B cell (primary cell): ENCODE measurements at places on chromosomes 2 and 18. TPM values are rescaled to one million over a fixed set of nuclear protein-coding genes. Genes with fewer than 3 reads are reported as not detected.
A peak's percentile ranks its signal among the peaks of the same experiment; 100 is the strongest.

The LYPD6 gene
- not detected in 2 replicates for total RNA-seq

The SLC4A5 gene
- 9.7 and 12.3 TPM in 2 replicates for total RNA-seq

The NOSTRIN gene
- not detected in 2 replicates for total RNA-seq

The MAP3K19 gene
- total RNA-seq: not detected in 2 replicates

The CRYBA2 gene
- not detected in 2 replicates for total RNA-seq

The HNRNPA3 gene
- total RNA-seq: 197 and 200 TPM in 2 replicates

The CTAGE1 gene
- total RNA-seq: not detected in 2 replicates

The CYP1B1 gene
- 0.89 and 1.2 TPM in 2 replicates for total RNA-seq

The TANC1 gene
- total RNA-seq: 0.07 TPM in 1 of 2 replicates, not detected in the other

The TUBB8B gene
- total RNA-seq: 0.49 and 0.95 TPM in 2 replicates

The NAGK gene
- 210 and 221 TPM in 2 replicates for total RNA-seq

- H3K4me1 ChIP-seq: peaks cover 10% of the 10 kb centered on the region
- DNase-seq: no peak
- H3K4me3 ChIP-seq: no peak overlapping the region
- H3K36me3 ChIP-seq: peaks cover 16% of the 10 kb centered on the region
- no peaks in the 10 kb centered on the region for H3K27me3 ChIP-seq
These were observed 5.5 kb downstream of the WDR75 start for GRCh38 chr2:189446780-189447179.

DNA sequence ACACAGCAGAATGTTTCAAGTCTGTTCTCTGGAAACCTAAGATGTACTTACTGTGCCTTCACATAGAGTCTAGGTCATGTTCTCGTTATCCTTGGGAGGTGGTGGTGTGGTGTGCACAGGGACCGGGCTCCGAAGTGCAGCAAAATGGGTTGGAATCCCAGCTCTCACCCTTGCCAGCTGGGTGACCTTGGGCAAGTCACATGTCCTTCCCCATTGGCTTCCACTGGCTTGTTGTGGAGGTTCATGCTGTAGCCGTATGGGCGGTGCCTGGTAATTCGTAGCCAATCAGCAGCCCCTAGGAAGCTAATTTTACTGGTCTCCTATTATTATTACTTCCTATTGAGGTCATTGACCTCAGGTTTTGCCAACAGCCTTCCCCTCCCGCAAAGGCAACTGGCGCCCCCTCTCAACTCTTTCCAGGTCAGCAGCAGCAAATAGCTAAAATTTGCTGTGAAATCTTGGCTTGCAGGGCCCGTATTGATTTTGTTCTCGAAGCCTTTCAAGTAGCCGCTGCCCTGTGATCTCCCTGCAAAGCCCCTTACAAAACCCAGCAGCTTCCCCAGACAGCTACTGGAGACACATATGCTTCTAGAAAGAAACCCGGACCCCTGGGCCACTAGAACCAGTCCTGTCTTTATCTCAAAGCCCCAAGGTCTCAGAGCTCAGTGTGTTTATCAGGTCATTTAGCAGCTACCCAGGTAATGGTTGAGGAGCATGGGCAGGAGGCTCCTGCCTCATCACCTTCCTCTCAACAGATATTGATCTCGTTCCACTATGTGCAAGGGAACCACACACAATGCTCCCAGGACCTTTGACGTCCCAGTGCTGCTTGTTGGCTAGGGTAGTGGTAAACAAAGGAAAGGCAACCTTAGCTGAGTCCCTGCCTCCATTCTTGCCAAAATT is 66.5 kb upstream of the SLC1A4 start:
- no peak overlapping the region for H3K27ac ChIP-seq
- H3K4me3 ChIP-seq: no peak overlapping the region
- no peak for DNase-seq
- peaks cover 12% of the 10 kb centered on the region for H3K36me3 ChIP-seq
- H3K4me1 ChIP-seq: peaks cover 58% of the 10 kb centered on the region
- no peaks in the 10 kb centered on the region for H3K27me3 ChIP-seq

- H3K27ac ChIP-seq: no peak overlapping the region
- H3K4me3 ChIP-seq: no peak overlapping the region
- H3K36me3 ChIP-seq: no peaks in the 10 kb centered on the region
- DNase-seq: no peak
These were observed 22.0 kb upstream of the INHBB start for GRCh38 chr2:120323807-120324399.

DNA sequence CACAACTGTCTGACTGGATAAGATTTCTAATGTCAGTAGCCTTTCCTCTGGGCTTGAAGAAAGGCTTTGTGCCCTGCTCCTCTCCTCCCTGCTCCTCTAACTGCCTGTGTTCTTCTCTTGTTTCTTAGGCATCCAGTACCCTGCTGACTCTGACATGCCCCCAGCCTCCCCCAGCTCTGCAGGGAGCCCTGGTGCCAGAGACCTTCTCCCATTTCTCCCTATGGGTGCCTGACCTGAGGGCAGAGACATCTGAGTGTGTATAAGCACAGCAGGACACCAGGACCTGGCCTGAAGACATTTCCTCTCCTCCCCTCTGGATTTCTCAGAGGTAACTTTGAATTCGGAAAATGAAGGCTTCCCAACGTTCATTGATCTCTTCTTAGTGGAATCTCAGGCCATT is 23.6 kb downstream of the RNF144A start:
- peaks cover 2% of the 10 kb centered on the region for H3K36me3 ChIP-seq
- H3K27ac ChIP-seq: no peak overlapping the region

- no peaks in the 10 kb centered on the region for H3K4me1 ChIP-seq
- H3K4me3 ChIP-seq: no peak overlapping the region
- H3K36me3 ChIP-seq: no peaks in the 10 kb centered on the region
- DNase-seq: no peak
- no peak overlapping the region for H3K27ac ChIP-seq
- no peaks in the 10 kb centered on the region for H3K27me3 ChIP-seq
These were observed 281.9 kb upstream of the FN1 start for GRCh38 chr2:215717501-215718381.

DNA sequence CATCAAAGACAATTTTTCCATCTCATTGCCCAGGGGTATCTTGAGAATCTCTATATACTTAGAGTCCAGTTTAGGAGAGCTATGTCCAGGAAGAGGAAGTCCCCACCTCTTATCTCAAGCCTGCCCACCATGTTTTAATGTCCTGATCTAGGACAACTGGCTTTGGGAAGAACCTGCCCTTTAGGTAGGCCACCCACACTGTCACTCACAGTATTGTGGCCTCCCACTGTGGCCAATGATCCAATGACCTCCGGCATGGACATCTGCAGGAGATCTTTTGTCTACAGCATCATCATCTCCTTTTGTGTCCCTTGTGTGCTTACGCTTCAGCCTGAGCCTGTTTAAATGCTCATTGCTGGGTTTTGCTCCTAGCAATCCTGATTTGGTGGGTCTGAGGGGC is 77.4 kb downstream of the SLC4A3 start:
- H3K36me3 ChIP-seq: no peaks in the 10 kb centered on the region
- H3K4me1 ChIP-seq: no peaks in the 10 kb centered on the region
- H3K27ac ChIP-seq: no peak overlapping the region
- H3K4me3 ChIP-seq: no peak overlapping the region

DNA sequence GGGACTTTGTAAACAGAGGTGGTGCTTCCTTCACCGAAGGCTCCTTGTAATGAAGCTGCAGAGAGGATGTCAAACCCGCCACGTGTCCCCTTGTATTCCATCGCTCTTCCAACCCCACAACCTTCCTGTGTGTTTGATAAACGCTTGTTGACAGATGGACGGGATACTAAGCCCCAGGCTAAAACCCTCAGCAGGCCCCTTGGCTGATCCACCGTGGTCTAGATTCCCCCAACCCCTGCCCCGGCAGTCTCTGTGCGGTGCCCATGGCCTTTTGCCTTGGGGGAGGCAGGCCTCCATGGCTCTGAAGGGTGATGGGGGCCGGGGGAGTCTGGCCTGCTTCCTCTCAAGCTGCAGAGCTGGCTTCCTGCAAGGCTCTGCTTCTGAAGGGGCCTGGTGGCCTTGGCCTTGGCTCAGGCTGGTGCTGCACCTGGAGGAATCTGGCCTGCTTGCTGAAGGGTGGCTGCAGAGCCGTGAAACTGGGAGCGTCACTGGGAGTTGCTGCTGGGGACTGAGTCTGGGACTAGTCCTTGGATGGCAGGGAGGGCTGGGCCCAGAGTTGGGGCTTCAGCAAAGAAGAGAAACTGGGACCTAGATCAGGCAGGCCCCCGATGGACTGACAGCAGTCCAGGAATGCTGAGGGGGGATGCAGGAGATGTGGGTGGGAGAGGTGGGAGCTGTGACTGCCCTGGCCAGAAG is 9.6 kb upstream of the NTSR2 start:
- H3K4me3 ChIP-seq: no peak overlapping the region
- no peaks in the 10 kb centered on the region for H3K36me3 ChIP-seq
- H3K27me3 ChIP-seq: no peaks in the 10 kb centered on the region
- H3K4me1 ChIP-seq: no peaks in the 10 kb centered on the region

DNA sequence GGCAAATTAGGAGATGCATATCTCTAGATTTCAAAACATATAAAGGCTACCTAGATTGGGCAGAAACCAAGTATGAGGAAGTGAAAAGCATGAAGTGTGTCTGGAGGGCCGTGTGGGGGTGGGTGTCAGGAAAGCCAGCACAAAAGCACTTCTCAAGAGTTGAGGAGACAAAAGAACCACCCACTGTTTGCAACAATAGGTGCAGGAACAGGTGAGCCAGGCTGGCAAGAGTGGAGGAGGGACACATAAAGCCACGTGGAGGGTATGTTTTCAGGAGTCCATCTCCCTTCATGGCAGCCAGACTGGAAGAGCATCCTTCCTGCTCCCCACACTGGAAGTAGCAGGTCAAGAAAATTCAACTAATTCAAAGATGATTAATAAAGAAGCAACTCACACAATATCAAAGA is 96.4 kb downstream of the CERS6 start:
- H3K27ac ChIP-seq: no peak overlapping the region
- DNase-seq: peak; percentile 54
- H3K36me3 ChIP-seq: no peaks in the 10 kb centered on the region
- H3K4me3 ChIP-seq: no peak overlapping the region
- H3K27me3 ChIP-seq: no peaks in the 10 kb centered on the region

DNA sequence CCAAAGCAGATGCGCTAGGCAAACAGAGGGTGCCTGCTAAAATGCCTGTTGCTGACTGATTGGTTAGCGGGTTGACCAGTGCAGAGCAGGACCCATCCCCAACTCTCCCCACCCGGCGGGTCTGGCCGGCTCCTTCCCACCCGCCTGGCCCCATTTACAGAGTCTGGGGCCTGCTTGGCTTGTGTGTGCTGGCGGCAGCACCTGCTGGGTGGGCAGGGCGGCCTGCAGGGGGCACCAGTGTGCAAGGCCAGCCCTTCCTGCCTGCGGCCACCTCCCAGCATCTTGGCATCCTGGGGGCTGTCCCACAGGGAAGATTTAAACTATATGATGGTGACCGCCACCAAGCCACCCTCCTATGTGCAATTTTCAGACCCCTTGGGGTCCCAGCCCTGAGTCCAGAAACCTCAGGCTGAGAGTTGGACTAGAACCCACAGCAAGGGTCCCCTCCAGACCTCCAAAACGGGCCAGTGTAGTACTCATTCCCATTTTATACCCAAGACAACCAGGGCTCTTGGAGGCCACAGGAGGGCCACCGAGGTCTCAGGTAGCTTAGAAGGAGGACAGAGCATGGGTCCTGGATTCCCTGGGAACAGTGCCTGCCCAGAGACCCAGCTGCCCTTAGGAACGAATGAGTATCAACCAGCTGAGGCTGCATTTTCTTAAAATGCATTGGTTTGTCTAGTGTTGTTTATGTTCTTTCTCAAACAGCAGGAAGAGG is 173.6 kb downstream of the SMAD7 start:
- H3K36me3 ChIP-seq: no peaks in the 10 kb centered on the region
- H3K27me3 ChIP-seq: no peaks in the 10 kb centered on the region
- DNase-seq: peak; percentile 70
- H3K27ac ChIP-seq: no peak overlapping the region
- no peak overlapping the region for H3K4me3 ChIP-seq

- no peak for DNase-seq
- no peak overlapping the region for H3K4me3 ChIP-seq
- no peaks in the 10 kb centered on the region for H3K36me3 ChIP-seq
These were observed 58.2 kb downstream of the TWSG1 start for GRCh38 chr18:9392726-9393125.

GRCh38 chr2:210132239-210132638 is 39.0 kb downstream of the KANSL1L start:
- no peak overlapping the region for H3K27ac ChIP-seq
- no peaks in the 10 kb centered on the region for H3K4me1 ChIP-seq
- peaks cover 2% of the 10 kb centered on the region for H3K36me3 ChIP-seq
- H3K4me3 ChIP-seq: no peak overlapping the region
- H3K27me3 ChIP-seq: no peaks in the 10 kb centered on the region
- DNase-seq: no peak

DNA sequence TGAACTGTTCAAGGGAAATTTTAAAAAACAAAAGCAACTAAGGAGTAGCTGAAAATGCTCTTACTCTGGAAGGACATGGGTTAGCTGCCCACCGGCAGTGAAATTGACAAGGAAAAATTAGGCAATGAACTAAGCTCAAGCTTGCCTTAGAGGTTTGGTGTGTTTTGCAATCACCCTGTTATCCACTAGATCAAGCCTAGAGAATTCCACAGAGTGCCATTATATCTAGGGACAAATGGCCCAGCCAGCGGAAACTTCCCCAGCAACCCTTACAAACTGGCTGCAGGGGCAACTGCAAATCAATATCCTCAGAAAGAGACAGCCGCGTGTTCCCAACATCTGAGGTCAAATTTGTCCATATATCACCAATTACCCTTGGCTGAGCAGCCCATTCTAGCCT is 258.2 kb downstream of the SP3 start:
- no peak overlapping the region for H3K4me3 ChIP-seq
- H3K4me1 ChIP-seq: no peaks in the 10 kb centered on the region
- no peak overlapping the region for H3K27ac ChIP-seq
- no peak for DNase-seq

DNA sequence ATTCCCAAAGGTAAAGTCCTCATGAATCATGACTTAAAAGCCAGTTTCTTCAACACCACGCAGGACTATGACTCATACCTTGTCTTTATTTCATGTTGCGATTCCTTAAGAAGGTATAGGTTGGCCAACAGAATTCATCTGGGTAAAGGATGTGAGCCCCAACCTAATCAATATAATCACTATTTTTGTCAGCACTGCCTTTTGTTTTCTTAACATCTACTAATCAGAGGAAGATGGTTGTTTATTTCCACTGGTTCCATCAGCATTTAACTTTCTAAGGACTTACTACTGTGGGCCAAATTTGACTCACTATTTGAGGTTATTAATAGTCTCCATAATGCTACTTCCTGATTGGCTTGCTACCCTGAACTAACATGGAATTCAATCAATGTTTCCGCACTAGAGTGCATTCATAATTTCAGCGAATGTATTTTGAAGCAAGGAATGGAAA is 78.6 kb downstream of the SCG2 start:
- no peaks in the 10 kb centered on the region for H3K27me3 ChIP-seq
- H3K36me3 ChIP-seq: no peaks in the 10 kb centered on the region
- no peak overlapping the region for H3K27ac ChIP-seq
- no peak overlapping the region for H3K4me3 ChIP-seq
- no peak for DNase-seq

- H3K4me1 ChIP-seq: peaks cover 24% of the 10 kb centered on the region
- peak within 1 kb of the TSS; percentile 81 for H3K27ac ChIP-seq
- H3K36me3 ChIP-seq: no peaks in the 10 kb centered on the region
- no peaks in the 10 kb centered on the region for H3K27me3 ChIP-seq
These were observed at the start of gene L3MBTL4 for GRCh38 chr18:6414723-6415417. TSS of gene L3MBTL4 (minus strand) at chr18:6414911. CDS start at chr18:6311625, 103,286 bp downstream.
